Frontal cortex (tissue), 4 donors: ENCODE measurements at places on chromosomes 12 and 14. TPM values are rescaled to one million over a fixed set of nuclear protein-coding genes. Genes with fewer than 3 reads are reported as not detected.

The CFAP251 gene
- 6.1 TPM for total RNA-seq

- no peak for DNase-seq
These were observed 56.7 kb downstream of the MIPOL1 start for GRCh38 chr14:37254411-37254947.

GRCh38 chr14:64513271-64513670, 8.7 kb downstream of the ZBTB1 start:
- no peak for DNase-seq

GRCh38 chr12:113129664-113130456, 5.7 kb downstream of the RASAL1 start:
- no peak for DNase-seq

GRCh38 chr14:105053996-105054395, 11.2 kb downstream of the GPR132 start:
- no peak for DNase-seq
